ENCODE measurements at places on chromosomes 4 and X. TPM values are rescaled to one million over a fixed set of nuclear protein-coding genes. Genes with fewer than 3 reads are reported as not detected.

DNA sequence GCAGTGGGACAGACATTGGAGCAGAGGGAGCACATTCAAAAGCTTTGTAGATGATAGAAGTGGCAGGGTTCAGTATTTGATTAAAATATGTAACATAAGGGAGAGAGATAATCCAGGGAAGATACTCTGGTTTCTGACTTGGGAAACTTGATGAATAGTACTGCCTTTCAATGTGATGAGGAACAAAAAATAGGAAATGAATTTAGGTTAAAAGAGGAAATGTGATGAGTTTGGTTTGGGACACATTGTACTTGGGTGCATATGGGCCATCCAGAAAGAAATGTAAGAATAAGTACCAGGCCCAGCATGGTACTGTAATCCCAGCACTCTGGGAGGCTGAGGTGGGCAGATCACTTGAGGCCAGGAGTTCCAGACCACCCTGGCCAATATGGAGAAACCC is 20.9 kb upstream of the NDNF start:
- no peak for DNase-seq

The NWD2 gene
- not detected for total RNA-seq

GRCh38 chr4:13533670-13534343 is 10.5 kb downstream of the NKX3-2 start:
- no peak for DNase-seq

The ANOS1 gene
- 4.5 TPM for total RNA-seq

The AFP gene
- not detected for total RNA-seq

Measured in heart right ventricle (tissue), 16 donors.